ENCODE measurements at places on chromosomes 11 and 22.

DNA sequence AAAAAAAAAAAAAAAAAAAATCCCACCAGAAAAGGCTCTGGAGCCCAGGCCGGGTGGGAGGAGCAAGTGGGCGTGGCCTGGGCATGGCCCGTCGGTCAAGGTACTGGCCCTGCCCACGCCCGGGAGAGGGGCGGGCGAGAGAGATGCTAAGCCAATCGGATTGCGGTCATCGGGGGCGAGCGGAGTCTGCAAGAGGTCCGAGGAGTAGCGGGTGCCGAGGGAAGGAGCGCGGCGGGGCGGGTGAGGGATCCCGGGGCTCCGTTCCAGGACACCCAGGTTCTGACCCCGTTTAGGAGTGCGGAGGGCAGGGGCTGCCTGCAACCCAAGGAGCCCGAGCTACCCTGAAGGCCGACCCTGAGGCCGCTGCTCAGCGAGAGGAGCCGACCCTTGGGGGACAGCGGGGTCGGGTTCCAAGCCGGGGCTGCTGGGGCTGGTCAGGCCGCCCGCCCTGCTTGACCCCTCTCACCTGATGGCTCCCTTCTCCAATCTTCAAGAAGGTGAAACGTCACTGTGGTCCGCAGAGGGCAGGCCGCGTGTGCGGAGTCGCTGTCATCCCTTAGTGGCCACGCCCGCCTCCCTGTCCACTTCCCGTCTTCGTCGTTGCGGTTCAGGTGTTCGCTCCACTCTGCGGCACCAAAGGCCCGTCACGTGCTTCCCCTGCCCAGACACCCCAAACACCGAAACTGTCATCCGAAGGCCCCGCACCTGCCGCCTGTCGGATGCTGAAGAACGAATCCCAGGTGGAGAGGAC is 11.1 kb upstream of the TAB1 start:
- ATAC-seq = peak; percentile 96

- no peak for ATAC-seq
Observed at GRCh38 chr11:131868629-131869507, 498.5 kb downstream of the NTM start.

DNA sequence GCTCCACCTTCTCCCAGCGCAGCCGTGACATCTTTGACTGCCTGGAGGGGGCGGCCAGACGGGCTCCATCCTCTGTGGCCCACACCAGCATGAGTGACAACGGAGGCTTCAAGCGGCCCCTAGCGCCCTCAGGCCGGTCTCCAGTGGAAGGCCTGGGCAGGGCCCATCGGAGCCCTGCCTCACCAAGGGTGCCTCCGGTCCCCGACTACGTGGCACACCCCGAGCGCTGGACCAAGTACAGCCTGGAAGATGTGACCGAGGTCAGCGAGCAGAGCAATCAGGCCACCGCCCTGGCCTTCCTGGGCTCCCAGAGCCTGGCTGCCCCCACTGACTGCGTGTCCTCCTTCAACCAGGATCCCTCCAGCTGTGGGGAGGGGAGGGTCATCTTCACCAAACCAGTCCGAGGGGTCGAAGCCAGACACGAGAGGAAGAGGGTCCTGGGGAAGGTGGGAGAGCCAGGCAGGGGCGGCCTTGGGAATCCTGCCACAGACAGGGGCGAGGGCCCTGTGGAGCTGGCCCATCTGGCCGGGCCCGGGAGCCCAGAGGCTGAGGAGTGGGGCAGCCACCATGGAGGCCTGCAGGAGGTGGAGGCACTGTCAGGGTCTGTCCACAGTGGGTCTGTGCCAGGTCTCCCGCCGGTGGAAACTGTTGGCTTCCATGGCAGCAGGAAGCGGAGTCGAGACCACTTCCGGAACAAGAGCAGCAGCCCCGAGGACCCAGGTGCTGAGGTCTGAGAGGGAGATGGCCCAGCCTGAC is 2.5 kb downstream of the TSSC4 start:
- ATAC-seq = no peak

DNA sequence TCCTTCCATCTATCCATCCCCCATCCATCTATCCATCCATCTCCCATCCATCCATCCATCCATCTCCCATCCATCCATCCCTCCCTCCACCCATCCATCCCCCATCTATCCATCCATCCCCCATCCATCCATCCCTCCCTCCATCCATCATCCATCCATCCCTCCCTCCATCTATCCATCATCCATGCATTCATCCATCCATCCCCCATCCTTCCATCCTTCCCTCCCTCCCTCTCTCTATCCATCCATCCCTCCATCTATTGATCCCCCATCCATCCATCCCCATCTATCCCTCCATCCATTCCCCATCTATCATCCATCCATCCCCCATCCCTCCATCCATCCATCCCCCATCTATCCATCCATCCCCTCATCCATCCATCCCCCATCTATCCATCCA is 96.7 kb downstream of the MPPED1 start:
- ATAC-seq = no peak

GRCh38 chr11:32511926-32512325 is 71.7 kb upstream of the EIF3M start:
- no peak for ATAC-seq

DNA sequence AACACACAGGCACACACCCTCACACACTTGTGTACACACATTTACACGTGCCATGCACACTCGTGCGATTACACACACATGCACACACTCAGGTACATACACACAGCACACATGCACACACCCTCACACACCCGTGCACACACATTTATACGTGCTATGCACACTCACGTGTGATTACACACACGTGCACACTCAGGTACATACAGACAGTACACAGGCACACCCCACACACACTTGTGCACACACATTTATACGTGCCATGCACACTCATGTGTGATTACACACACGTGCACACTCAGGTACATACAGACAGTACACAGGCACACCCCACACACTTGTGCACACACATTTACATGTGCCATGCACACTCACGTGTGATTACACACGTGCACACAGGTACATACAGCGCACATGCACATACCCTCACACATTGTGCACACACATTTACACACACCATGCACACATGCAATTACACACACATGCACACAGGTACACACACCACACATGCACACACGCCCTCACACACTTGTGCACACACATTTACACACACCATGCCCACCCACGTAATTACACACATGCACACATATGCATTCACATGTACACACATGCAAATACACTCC is 4.6 kb downstream of the IFITM10 start:
- no peak for ATAC-seq

DNA sequence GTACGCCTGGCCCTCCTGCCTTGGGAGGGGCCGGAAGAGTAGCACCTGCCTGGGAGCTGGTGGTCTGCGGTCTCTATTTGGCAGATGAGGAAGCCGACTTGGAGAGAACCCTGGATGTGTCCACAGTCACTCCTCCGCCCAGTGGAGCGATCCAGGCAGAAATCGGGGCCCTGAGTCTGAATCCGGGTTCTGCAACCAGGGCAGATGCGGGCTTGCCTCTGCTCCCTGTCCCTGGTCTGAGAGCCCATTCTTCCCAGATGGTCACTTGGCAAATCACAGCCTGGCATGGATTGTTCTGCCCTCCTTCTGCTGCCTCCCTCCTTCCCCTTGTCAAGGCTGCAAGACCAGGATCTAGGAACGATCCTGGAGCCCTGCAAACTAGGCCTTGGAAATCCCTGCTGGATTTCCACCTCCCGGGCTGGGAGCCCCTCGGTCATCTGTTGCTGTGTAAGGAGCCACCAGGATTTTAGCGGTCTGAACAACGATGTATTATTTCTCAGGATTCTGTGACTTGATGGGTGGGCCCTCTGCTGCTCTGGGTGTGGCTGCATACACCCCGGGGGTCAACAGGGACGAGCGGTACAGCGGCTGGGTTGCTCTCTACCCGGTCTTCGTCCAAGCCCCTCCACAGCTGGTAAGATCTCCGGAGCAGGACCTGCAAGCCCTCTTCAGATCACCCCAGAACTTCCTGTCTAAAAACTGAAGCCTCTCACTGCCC is 2.0 kb upstream of the ASCL2 start:
- no peak for ATAC-seq

- ATAC-seq = no peak
Observed at GRCh38 chr11:27061461-27061821, 20.8 kb downstream of the BBOX1 start.

GRCh38 chr11:46001448-46001914 is 79.0 kb downstream of the LARGE2 start:
- no peak for ATAC-seq

- ATAC-seq = peak; percentile 14
Observed at GRCh38 chr11:65586676-65587075, 8.9 kb downstream of the KCNK7 start.

- ATAC-seq = peak; percentile 90
Observed at GRCh38 chr11:119863851-119864601, 135.0 kb upstream of the NECTIN1 start.

DNA sequence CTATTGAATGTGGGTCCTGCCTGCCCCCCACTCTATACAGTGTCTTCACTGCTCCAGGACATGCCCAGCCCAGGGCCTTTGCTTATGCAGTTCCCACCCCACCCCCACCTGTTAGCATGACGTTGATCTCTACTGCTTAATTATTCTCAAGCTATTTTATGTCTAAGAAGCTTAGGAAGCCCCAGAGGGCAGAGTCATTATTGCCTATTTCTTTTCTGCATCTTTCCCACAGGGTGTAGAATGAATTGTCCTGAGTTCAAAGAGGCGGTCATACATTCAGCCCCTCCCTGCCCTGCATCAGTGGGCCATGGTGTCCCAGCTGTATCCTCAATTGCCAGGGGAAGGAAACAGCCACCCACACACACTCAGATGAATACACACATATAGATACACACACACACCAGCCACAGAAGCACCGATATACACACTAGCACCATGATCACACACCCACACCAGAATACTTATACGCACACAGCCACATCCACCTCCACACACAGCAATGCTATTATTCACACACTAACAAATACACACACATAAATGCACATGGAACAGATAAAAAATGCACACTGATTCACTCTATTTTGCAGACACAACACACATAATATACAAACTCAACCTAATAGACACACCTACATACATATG is 1.5 kb downstream of the PDE2A start:
- ATAC-seq = peak; percentile 34

DNA sequence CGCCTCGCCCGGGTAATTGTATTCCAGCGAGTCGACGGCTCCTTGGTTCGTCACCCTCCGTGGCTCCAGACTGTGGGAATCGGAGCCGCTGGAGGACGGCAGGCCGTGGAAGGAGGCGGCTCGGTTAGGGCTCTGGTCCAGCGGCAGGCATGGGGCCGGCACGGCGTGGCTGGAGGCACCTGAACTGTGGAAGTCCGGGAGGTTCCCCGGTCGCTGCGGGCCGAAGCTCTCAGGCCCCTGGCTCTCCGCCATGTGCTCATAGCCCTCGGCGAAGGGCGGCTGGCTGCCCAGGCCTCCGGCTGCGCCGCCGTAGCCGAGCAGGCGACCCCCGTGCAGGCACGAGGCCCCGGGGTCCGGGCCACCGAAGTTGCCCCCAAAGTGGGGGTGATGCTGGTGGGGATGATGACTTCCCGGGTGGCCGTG is 1.7 kb downstream of the MN1 start:
- ATAC-seq = no peak

DNA sequence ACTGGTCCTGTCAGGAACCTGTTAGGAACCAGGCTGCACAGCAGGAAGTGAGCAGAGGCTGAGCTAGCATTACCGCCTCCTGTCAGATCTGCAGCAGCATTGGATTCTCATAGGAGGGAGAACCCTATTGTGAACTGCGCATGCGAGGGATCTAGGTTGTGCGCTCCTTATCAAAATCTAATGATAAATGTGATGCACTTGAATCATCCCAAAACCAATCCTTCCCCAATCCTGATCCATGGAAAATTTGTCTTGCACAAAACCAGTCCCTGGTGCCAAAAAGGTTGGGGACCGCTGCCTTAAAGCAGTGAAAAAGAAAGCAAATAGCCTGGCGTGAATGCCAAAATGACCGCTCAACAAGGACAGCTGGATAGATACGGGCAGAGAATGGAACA is 1.9 kb upstream of the ARAP1 start:
- ATAC-seq = no peak

DNA sequence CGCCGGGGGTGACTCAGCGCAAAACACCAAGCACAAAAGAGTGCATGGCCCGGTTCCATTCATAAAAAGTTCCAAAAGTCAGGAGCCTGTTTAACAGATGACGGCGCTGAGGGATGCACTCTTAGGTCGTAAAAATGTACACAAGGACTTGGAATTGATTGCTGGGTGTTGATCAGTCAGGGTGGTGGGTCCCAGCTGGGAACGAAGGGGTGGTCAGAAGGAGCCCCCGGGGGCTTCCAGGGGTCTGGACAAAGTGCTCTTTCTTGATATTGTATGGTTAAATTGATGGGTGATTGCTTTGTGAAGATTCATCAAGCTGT is 20.7 kb downstream of the IFITM10 start:
- peak; percentile 86 for ATAC-seq

DNA sequence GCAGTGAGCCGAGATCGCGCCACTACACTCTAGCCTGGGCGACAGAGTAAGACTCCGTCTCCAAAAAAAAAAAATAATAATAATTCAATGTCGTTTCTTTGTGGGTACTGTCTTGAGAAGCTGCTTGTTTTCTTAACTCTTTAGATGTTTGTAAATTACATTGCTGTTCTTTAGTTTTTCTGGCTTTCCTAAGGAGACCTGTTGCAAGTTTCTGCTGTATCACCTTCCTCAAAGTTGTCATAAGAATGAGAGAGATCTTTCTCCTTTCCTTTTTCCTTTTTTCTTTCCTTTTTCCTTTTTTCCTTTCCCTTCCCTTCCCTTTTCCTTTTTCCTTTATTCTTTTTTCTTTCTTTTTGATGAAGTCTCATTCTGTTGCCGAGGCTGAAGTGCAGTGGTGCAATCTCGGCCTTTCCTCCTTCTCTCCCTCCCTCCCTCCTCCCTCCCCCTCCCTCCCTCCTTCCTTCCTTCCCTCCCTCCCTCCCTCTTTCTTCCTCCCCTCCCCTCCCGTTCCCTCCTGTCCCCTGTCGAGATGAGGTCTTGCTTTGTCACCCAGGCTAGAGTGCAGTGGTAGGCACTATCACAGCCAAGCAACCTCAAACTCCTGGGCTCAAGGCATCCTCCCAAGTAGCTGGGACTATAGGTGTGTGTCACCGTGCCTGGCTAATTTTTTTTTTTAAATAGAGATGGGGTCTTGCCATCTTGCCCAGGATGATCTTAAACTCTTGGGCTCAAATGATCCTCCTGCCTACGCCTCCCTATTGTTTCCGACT is 15.3 kb downstream of the HIPK3 start:
- no peak for ATAC-seq

DNA sequence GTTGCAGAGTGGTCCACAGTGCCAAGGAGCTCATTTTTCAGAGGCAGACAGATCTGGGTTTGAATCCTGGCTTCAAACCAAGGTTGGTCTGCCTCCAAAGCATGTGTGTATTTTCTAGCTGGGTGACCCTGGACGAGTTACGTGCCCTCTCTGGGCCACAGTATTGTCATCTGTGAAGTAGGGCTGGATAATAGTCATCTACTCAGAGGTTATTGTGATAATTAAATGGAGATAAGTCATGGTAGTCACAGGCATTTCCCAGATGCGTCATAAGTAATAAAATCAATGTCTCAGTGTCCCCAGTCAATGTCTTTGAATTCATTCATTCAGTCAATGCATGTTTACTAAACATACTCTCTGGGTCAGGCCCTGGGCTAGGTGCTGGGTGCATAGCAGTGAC is 8.6 kb downstream of the OMP start:
- ATAC-seq = no peak

All from motor neuron (in vitro differentiated cells).